EL (cell line): ENCODE measurements at places on chromosomes 16 and 17.
A peak's percentile ranks its signal among the peaks of the same experiment; 100 is the strongest.

- no peak for DNase-seq
Measured at GRCh38 chr16:83737729-83738354, 69.9 kb upstream of the HSBP1 start.

DNA sequence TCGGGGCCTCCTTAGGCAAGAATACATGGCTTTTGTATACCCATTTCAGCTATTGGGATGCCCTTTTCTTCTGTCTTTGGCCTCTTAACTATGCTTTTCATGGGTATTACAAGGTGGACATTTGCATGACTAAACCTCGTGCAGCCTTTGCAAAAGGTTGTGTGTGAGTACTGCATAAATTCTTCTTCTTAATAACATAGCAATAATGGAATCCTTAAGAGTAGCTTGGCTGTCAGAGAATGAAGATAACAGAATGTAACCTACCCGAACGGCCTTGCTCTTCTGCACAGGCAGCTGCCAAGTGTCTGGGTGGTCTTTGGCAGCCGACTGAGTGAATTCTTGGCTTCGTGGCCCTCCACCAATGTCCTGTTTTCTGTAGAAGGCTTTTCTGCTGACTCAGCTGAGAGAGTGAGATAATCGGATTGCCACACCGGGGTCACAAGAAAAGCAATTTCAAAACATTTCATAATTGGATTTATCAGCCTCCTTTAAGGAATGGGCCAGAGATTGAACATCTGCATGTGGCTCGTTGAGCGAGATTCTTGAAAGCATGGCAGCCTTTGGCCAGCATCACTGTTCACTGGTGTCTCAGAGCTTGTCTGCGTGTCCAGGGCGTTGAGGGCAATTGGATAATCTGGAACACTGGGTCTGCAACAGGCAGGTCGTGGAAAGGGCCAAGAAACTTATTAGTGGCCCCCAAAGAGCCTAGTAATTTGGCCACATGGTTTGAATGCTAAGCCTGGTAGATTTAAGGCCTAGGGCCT lies 13.4 kb downstream of the IRF8 start:
- no peak for DNase-seq

DNA sequence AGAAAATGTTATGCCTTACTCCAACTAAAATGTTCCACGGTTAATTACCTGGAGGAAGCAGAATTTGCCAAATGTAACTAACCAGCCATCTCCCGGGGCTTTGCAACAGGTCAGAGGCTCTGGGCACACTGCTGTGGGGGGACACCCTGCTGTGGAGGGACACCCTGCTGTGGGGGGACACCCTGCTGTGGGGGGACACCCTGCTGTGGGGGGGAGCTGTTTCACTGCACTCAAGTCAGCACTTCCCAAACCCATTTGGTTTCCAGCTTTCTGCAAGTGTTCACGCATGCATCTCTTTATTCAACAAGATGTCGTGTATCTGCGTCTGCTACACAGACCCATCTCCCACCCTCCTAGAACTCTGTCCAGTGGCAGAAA lies 239.5 kb downstream of the C16orf95 start:
- no peak for DNase-seq

GRCh38 chr17:28141773-28142172 lies 99.3 kb downstream of the NLK start:
- DNase-seq = no peak

DNA sequence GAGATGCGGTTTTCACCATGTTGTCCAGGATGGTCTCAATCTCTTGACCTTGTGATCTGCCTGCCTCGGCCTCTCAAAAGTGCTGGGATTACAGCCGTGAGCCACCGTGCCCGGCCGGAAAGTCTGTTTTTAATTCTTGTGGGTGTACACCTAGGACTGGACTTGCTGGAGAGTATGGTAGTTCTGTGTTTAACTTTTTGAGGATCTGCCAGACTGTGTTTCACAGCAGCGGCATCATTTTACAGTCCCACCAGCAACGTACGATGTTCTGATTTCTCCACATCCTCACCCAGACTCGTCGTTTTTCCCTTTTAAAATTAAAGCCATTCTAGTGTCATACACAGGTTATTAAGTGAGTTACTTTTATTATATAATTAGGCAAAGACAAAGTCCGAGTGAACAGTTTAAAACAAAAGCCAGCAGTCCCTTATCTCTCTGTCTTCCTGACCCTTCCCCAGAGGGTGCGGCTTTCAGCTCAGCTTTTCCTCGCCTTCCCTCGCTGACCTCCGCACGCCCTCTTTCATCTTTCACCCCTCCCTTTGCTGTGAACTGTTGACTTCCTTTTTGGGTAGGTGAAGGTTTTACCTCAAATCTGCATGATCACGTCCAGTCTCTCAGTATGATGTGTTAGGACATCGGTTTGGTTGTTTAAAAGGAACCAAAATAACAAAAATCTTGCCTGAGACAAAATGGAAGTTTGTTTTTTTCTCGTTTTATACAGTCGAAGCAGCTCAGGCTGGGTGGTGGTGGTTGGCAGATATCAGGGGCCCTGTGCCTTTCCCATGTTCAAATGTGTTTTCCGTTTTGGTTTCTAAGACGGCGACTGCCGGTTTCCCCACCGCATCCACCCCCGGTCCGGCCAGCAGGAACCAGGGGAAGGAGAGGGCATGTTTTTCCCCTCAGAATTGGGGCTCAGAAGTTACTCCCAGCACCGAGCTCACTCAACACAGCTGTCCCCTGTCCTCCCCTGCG lies 18.0 kb downstream of the FAM234A start:
- DNase-seq = no peak

- DNase-seq = no peak
Measured at GRCh38 chr17:67594115-67594880, 123.4 kb upstream of the NOL11 start.

GRCh38 chr16:56758432-56758831 lies 28.5 kb downstream of the NUP93 start:
- no peak for DNase-seq

DNA sequence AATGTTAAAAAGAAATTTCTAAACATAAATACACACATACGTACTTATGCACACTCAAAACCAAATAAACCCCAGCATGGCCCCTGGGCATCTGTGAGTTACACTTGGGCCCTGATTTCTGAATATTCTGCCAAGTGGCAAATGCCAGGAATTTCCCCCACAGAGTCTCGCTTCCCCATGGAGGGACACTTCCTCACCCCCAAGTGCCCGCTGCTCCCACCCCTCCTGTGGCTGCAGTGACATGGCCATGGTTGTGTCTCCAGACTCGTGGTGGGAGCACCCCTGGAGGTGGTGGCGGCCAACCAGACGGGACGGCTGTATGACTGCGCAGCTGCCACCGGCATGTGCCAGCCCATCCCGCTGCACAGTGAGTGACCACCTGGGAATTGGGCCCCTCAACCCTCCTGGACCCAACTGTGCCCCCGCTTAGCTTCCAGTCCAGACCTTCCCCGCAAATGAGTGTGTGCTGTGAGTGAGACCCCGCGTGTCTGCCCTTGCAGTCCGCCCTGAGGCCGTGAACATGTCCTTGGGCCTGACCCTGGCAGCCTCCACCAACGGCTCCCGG lies 4.0 kb downstream of the ITGAD start:
- DNase-seq = no peak

DNA sequence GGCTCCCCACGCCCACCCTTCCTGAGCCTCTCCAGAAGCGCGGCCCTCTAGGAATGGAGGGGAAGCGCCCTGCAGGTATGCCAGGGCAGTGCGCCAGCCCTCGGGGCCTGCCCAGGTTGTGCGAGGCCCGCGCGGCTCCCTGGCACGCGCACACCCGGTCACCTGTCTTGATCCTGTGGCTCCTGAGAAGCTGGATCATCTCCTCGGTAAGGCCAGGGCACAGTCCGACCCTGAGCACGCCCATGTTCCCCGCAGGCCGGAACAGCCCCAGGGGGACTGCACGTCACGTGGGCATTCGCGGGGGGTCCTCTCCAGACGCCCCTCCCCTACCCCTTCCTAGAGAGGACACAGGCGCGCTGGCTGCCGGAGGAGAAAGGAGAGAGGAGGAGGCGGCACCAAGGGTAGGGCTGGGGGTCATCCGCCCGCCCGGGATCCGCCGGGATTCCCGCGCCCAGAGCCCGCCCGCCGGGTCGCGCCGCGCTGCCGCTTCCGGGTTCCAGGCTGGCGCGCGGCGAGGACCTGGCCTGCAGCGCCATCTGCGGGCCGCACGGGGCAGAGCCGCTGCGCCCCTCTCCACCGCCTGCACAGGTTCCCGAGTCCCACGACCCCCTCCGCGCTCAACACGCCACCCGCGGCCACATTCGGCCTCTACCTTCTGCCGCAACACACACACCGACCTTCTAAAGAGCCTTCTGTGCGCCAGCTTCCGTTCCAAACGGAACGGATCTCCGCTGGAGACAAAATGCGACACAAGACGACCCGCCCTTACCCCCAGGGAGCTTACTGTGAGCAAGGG lies at the start of gene RAD51D:
TSS of gene RAD51D (minus strand) at position 491 of the 796 bp plus-strand sequence. CDS start at position 244, 247 bp downstream.
- DNase-seq = peak; percentile 78

DNA sequence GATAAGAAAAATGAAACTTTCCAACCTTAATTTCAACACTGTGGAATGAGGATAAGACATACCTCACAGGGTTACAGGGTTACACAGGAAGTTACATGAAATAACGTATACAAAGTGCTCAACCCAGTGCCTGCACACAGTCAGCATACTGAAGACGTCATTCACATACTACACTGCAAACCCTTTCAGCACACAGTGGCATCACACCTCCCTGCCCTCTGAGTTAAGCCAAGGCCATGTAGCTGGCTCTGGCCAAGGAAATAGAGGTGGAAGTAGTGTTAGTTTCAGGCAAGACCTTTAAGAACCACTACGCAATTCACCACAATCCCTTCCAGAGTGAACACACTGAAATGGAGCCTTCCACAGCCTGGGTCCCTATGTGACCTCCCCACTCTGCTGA lies 46.6 kb upstream of the GSG1L start:
- DNase-seq = no peak

- peak; percentile 83 for DNase-seq
Measured at GRCh38 chr17:20174588-20175265, 165.6 kb downstream of the SPECC1 start.

GRCh38 chr17:79623786-79624717 lies 13.2 kb upstream of the RBFOX3 start:
- no peak for DNase-seq

- DNase-seq = no peak
Measured at GRCh38 chr17:75506888-75507287, 8.4 kb downstream of the CASKIN2 start.

- DNase-seq = no peak
Measured at GRCh38 chr16:52052818-52053217, 494.1 kb downstream of the TOX3 start.

- no peak for DNase-seq
Measured at GRCh38 chr16:67024384-67025209, 4.4 kb upstream of the CBFB start.

GRCh38 chr16:3214904-3215600 lies 19.9 kb downstream of the ZNF200 start:
- peak; percentile 18 for DNase-seq

DNA sequence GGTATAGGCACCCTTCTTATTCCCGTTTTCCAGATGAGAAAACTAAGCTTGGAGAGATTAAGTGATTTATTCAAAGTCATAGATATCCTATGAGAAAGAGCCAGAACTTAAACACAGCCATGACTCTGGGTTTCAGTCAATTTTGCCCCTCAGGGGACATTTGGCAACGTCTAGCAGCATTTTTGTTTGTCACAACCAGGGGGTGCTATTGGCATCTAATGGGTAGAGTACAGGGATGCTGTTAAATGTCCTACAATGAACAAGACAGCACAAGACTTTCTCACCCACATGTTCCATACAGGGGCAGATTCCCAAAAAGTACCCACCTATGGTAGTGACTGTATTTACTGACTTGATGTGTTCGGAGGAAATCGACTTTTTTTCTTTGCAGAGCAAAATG lies 4.8 kb upstream of the SHISA9 start:
- peak; percentile 10 for DNase-seq

DNA sequence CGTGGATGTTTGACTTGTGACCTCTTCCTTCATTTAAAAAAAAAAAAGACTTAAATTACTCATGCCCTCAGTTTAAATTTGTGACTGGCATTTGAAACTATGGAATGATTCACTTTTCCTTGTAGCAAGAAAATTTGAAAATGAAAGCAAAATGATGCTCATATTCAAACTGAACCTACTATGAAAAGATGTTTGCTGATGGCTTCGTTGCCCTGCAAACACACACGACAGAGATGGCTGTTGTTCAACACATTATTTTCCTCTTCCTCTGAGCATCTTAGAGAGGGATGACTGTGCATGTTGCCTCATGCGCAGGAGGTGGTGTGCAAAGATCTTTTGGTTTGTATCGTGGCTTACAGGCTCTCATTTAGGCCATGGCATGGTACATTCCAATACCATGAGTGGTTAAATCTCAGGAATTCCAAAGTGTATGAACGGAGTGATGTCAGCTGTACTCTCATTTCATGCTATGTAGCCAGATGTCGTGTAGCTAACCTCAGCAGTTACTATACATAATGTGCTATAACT lies 164.5 kb downstream of the PRKCA start:
- peak; percentile 100 for DNase-seq

DNA sequence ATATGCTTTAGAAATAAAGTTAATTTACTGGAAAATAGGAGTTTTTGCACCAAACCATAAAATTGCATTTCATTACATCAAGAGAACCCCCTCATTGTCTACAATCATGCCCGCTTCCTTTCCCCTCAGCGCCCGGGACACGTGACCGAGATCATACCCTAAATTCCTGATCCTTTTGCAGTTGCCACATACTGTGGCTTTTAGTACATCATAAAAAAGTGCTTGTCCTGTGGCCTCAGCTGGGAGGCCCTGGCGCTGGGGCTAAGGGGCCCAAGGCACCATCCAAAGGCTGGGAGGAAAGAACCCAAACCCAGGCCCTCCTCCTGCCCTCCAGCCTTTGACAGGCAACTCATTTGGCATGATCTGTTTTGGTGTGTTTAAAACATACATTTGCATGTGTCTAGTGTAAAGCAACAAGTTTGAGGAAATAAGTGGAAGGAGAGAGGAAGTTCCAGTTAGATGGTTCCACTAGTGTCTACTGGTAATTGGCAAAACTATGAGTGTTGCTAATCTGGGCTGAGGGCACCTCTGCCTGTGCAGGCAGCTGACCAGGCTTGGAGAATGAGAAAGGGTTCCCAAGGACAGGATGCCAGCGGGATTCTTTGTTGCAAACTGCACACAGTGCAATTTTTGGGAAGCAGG lies 6.0 kb downstream of the CDK5R1 start:
- DNase-seq = no peak

DNA sequence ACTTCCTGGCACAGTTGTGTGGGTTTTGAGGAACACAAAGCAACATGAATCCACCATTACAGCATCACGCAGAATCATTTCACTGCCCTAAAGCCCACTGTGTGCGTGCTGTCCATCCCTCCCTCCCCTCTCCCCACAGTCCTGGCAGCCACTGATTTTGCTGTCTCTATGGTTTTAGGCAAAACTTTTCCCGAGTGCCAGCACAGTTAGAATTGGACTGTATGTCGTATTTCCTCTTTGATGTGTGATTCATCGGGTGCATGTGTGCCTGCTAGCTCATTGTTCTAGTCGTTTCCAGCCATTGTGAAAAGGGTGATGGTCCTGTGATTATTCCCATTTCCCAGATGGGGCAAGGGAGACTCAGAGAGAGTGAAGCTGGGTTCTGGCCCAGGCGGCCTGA lies 12.7 kb downstream of the KLHL36 start:
- DNase-seq = no peak

DNA sequence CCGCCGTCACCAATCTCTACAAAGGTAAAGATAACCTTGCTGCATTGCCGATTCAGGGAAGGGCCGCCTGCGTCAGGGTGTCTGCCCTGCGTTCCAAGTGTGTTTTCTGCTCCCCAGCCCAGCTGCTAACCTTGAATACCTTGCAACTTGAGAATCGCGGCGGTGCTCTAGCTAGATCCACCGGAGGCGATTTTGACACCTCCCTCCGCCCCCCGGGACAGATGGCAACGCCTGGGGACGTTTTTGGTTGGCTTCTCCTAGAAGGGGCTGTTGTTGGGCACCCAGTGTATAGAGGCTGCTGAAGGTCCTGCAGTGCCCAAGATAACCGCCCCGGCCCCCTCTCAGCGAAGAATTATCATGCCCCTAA lies 1.5 kb downstream of the HAPSTR1 start:
- no peak for DNase-seq
